ENCODE measurements at places on chromosomes 3 and 15.

DNA sequence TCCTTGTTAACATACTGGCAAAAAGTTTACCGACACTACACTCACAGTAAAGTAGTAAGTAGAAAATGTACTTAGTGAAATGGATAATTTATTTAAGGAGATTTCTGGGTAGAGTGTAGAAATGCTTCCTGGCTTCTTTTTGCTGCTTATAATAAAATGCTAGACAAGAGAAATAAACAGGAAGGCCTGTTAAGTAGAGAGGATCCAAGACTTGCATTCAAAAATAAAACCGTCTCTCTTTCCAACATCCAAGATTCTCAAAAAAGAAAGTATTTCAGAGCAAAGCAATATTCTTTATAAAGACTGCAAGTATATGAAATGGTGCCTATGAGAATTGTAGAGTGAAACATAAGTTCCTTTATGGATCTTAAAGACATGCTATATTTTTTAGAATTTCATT lies 77.0 kb upstream of the CNTN6 start:
- no peak for DNase-seq

DNA sequence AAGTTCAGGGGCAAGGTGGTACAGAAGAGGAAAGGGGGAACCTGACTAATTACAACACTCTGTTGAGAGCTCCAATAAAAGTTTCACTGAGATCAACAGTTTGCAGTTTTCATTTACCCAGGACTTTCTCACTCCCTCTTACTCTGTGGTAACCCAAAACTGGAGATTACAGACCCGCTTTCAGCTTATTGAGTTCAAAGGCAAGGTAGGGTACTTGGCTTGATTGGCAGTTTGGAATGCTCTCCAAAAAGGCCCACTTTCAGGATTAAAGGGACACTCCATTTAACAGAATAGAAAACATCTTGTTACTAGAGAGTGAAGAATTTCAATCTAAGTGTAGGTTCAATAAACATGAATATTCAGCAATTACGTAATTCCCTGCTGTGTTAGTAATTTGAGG lies 117.6 kb upstream of the ETV5 start:
- DNase-seq: no peak

GRCh38 chr3:175617247-175617646 lies 758.1 kb downstream of the NAALADL2 start:
- no peak for DNase-seq

DNA sequence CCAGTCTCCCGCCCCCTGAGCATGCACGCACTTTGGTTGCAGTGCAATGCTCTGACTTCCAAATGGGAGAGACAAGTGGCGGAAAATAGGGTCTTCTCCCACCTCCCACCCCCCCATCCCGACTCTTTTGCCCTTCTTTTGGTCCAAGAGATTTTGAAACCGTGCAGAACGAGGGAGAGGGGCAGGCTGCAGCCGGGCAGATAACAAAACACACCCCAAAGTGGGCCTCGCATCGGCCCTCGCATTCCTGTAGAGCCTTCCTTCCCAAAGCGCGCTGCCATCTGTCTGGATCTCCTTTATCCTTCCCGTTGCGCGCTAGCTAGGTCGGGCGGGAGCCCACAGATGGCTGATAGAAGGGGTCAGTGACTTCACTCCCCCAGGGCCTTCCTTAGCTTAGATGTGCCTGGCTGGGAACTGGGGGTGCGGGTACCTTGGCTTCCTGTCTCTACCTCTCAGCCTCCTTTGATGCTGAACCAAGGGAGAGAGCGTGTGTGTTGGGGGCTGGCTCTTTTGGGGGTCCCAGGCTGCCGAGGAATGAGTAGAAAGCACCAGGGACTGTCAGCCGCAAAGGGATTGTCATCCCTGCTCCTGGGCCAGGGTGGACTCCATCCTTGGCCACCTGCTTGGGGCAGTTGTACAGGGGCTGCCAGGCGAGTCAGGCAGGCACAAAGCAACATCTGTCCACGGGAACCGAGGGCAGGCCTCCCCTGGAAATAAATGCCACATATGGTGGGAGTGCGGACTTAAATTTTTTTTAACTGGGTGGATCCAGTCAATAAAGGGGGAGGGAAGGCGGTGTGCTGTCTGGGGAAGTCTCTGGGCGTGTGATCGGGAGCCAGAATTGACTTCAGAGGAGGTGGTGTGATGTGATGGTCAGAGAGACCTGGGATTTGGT lies 1.8 kb downstream of the SMAD3 start:
- DNase-seq: no peak

GRCh38 chr3:167783781-167784180 lies 48.3 kb downstream of the SERPINI1 start:
- DNase-seq: no peak

DNA sequence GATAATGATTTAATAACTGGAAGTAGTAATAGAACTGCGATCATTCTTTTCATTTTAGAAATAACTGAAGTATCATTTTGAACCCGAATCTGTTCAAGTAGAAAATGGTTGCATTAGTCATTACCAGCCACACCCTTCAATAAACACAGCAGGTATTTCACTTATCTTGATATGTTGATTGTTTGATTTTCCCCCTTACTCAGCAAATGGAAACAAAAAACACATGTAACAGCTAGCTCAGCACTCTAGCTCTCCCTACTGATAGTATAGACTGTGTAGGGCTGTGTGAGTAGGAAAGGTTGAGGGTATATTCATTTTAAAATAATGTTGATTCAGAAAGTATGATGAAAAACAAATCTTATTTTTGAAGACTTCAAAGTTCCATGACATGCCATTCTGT lies 1.1 kb upstream of the GPR149 start:
- DNase-seq: no peak

- DNase-seq: no peak
Measured at GRCh38 chr3:62602987-62603386, 229.6 kb upstream of the FEZF2 start.

DNA sequence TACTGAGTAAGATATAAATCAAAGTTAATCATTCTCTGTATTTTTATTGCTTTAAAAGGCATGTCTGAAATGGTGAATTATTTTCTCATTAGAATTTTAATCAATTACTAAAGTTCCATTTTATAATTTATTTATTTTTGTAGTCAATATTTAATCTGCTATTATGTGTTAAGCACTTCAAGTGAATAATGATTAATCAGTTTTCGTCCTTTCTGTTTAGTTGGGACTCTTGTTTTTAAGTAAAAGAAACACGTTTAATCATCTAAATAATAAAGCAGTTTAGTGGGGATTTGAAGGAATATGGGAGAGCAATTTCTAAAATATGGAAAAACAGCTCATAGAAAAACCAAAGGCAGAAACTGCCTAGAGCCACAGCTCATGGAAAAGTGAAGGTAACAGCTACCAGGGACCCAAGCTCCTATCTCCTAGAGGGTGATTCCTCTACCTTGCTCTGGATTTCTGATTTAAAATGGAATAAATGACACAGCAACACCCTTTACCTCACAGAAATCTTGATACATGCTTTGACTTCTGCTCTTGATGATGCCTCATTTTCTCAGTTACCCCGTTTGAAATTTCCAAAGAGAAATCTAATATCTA lies 28.0 kb upstream of the SUCNR1 start:
- no peak for DNase-seq

DNA sequence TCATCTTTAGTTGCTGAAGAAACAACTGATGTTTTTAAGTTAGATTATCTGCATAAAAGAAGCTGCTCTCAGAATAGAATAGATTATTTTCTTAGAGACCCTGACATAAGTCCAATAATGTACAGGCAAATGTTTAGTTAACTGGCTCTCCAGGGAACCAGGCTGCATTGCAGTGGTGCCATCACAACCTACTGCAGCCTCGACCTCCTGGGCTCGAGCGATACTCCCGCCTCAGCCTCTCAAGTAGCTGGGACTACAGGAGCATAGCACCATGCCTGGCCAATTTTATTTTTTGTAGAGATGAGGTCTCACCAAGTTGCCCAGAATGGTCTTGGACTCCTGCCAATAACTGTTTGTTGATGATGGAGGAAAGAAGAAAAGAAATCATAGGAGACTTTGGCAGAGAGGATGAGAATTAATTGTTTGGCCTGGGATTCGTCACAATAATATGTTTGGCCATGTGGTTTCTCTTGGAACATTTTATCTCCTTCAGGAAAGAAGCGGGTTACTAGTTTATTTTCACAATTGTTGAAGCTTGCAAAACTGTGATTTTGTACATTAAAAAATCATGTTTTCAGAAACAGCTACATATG lies 429.2 kb downstream of the CADM2 start:
- no peak for DNase-seq

DNA sequence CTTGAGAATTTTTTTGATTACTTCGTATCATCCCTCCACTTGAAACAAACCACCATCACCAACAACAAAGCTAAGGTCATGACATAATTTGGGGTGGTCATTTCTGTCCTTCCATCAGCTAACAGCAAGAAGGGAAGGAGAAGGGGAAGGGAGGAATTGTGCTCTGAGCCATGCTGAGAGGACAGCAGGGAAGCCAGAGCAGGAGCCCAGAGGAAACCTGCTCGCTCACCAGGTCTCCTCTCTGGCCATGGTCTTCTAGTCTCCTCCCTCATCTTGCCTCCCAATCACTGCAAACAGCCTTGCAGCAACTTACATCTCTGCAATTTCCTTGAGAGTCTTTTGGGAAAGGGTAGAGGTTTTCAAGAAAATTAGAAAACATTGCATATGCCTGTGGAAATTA lies 196.7 kb downstream of the SSR3 start:
- no peak for DNase-seq

DNA sequence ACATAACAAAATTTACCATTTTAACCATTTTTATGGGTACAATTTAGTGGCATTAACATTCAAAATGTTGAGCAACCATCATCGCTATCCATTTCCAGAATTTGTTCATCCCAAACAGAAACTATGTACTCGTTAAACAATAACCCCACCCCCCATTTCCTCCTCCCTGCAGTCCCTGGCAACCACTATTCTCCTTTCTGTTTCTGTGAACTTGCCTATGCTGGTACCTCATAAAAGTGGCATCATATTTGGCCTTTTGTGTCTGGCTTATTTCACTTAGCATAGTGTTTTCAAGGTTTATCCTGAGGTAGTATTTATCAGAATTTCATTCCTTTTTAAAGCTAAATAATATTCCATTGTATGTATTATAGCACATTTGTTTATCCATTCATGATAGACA lies 32.4 kb downstream of the C3orf80 start:
- DNase-seq: no peak

DNA sequence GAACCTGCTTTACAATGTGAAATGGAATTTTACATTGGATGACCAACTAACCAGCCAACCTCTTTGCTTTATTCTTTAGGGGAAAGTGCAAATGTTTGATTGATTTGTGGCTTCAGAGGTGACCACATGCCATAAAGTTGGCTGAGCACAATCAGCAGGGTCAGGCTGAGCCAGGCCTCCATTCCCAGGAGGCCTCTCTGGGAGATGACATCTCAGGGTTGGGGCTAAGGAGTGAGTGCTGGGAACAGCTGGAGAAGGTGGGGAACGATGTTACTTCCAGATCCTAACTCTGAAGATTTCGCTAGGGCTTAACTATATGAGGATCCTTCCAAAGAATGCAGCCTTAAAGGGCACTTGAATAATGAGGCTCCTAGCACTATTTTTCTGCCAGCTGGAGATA lies 131.7 kb downstream of the ATP10A start:
- DNase-seq: no peak

DNA sequence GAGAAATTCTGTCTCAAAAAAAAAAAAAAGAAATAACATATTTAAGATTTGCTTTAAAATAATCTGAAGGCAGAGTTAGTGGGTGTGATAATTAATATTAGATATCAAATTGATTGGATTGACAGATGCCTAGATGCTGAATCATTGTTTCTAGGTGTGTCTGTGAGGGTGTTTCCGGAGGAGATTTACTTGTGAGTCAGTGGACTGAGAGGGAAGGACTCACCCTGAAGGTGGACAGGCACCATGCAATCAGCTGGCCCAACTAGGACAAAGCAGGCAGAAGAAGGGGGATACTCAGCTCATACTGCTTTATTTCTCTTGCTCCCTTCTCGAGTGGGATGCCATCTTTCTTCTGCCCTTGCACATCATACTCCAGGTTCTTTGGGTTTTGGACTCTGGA lies 16.7 kb upstream of the RPL24 start:
- no peak for DNase-seq

- DNase-seq: no peak
Measured at GRCh38 chr3:133931084-133931483, 35.4 kb upstream of the RAB6B start.

DNA sequence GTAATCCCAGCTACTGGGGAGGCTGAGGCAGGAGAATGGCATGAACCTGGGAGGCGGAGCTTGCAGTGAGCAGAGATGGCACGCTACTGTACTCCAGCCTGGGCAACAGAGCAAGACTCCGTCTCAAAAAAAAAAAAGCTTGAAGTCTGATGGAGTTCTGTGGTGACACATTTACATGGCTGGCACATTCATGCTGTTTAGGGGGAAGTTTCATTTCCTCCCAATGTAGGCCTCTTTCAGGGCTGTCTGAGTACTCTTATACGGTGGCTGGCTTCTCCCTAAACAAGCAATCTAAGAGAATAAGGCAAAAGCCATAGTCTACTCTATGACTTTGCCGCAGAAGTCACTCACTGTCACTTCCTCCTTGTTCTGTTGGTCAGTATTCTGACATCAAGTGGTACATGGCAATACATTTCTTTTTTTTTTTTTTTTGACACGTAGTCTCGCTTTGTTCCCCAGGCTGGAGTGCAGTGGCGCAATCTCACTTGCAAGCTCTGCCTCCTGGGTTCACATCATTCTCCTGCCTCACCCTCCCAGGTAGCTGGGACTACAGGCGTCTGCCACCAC lies 41.2 kb downstream of the OIP5 start:
- DNase-seq: no peak

DNA sequence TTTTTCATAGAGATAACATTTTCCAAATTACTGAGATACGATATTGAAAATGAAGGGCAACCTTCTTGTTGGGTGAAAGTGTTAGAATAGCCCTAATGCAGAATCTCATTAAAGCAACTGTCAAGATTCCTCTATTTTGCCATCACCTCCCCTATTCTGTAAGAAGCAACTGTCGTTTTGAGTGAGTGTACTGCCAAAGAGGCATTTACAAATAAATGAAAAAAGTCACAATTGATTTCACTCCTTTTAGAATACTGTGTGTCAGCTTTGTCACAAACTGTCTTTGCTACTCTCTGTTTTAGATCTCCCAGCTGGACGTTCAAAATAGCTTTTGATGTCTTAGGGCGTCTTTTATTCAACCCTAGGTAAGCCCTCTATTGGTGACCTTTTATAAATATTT lies 322.8 kb upstream of the NAALADL2 start:
- DNase-seq: no peak

GRCh38 chr15:80926126-80926525 lies 63.5 kb downstream of the MESD start:
- no peak for DNase-seq

DNA sequence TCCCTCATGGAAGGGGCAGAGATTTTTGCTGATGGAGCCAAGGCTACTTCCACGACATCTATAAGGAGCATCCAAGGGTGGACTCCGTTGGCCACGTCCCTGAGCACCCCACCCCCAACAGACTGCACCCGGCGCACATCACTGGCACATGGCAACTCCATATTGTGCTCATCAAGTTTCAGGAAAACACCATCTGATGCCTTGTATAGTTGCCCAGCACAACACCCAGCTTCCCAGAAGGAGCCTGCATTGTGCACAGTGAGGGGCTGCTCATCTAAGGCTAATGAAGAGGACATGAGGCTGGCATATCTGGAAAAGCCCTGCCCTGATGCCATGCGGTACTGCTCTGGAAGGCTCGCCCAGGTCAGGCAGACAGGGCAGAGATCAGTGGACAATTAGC lies 15.0 kb upstream of the CACNA2D2 start:
- DNase-seq: peak; percentile 27

Data from NCI-H1694 (cell line).